ENCODE measurements at places on chromosomes 5 and 9.

- no peak for DNase-seq
Observed at GRCh38 chr5:32865475-32865874, 154.4 kb downstream of the NPR3 start.

DNA sequence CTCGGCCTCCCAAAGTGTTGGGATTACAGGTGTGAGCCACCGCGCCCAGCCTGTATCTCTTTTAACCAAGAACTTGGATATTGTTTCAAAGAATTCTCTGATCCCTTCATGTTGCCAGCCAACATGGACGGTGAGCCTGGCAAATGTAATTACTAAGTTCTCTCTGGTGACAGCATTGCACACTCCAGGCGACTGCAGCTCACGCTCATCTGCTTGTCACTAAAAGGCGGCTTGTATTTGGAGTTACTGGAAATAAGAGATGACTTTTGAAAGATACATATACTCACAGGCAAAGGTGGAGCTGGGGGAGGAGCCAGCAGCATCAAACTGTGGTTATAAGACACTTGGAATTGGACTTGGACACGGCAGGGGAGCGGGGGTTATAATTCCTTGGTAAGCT is 172.3 kb downstream of the SLIT3 start:
- no peak for DNase-seq

GRCh38 chr5:159208514-159209437 is 577 bp downstream of the RNF145 start:
- DNase-seq = peak; percentile 35

GRCh38 chr9:132754236-132754635 is 84.0 kb downstream of the GTF3C4 start:
- DNase-seq = no peak

DNA sequence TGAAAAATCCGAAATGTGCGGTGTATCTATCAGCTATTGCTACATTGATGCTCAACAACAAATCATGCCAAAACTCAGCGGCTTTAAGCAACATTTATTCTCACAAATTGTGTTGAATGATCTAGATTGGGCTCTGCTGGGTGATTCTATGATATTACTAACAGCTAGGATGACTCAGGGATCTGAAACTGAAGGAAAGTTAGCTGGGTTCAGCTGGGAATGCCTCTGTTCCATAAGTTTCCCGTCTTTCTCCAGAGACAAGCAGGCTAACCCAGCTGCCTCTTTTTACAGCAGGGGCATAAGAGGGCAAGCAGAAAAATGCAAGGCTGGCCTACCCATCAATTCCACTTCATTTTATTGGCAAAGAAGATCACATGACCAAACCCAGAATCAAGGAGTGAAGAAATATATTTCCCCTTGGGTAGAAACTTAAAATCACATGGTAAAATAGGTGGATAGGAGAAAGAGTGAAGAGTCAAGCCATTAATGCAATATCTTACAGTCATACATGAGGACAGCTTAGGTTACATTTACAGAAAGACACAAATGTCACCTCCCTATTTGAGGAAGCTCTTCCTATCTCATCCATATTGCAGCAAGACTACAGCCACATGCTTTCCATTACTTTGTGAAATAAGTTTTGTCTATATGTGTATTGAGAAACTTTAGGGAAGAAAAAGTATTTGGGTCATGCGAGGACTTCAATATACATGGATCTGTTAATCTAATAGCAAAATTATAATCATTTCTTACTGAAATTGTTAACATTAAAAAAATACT is 30.8 kb downstream of the IL7R start:
- DNase-seq = no peak

DNA sequence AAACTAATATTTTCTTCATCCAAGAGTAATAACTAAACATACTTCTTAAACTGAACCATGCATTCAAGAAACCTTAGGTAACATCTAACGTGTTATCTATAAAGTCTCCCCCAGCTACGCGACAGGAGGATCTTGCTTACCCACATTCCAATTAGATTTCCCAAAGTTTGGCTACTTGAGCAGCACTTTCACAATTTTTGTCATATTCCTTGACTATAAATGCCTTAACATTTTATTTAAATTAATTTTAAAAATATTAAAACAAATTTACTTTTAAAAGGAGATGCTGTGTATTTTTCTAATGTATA is 25.3 kb upstream of the IFNE start:
- DNase-seq = no peak

DNA sequence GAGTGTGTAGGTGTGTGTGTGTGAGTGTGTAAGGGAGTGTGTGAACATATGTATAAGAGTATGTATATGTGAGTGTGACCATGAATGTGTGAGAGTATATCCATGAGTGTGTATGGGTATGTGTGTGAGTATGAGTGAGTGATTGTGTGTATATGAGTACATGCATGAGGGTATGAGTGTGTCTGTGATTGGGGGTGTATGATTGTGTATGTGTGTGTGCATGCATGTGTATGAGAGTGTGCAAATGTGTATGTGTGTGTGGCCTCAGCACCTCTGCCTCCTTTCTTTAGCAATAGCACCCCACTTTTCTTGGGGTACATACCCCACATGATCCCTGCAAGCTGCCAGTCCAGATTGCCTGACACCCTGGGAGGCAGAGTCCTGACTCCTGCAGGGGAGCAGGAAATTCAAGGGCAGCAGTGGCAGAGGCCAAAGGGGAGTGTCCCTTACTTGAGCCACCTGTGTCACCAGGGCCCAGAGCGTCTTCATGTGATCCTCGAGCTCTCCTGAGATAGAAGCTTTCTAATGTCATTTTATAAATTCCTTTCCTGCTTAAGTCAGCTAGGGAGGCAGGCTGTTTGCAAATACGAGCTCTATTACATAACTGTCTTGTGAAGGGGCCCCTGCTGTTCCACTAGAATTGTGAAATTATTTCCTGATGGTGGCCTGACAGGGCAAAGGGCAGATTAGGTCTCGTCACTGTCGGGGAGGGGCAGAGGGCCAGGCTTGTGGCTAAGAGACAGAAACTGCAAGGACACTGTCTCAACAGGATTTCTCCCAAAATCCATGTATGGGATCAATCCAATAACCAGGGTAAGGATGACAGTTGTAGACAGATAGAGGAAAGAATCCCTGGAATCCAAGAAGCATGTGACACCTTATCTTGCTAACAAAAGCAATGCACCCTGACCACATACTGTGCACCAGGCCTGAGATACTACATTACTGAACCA is 389.1 kb downstream of the GADD45G start:
- DNase-seq = no peak

GRCh38 chr9:105858006-105858690 is 163.8 kb downstream of the TMEM38B start:
- no peak for DNase-seq

- DNase-seq = no peak
Observed at GRCh38 chr9:21450733-21451394, 10.6 kb downstream of the IFNA1 start.

DNA sequence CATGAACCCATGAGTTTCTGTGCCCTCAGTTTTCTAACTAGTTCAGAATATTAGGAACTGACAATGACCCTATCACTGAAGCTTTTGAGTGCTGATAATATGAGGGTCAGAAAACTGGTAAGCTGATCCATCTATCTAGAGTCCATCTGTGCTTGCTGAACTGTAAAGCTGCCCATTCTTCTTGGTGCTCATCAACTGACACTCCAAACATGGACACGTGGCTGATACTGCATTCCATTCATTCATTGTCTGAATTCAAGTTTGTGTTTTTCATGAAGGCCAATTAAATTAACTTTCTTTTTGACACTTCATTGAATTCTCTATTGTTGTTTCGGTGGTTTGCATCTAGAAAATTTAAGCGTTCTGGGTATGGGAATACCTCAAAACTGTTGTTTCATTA is 17.6 kb downstream of the NREP start:
- peak; percentile 22 for DNase-seq

- no peak for DNase-seq
Observed at GRCh38 chr5:62029303-62029702, 276.7 kb upstream of the KIF2A start.

GRCh38 chr9:7169717-7170389 is 412.1 kb downstream of the KDM4C start:
- peak; percentile 26 for DNase-seq

All from NCI-H524 (cell line).